DMS79 treated with DMSO at 0.1 percent for 48 hours (cell line): ENCODE measurements at places on chromosomes 1 and 21.

DNA sequence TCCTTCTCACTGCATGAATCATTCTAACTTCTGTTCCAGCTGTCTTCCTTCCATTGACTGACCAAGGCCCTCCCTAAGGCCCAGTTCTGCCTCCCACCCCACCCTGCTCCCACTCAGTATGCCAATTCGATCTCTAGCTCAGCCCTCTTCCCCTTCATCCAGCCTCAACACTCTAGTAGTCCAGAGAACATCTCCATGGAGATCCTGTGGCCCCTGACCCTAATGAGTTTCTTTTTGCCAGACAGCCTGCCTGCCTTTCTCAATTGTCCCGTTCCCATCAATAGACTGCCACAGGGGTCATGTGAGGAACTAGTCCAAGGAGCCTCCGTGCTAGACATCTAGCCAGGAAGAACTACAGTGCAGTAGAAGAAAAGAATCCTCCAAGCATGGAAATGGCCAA lies 26.4 kb downstream of the RRAGC start:
- no peak for DNase-seq

GRCh38 chr1:67429011-67429527 lies 1.1 kb downstream of the SERBP1 start:
- peak; percentile 15 for DNase-seq

- peak; percentile 94 for DNase-seq
Observed at GRCh38 chr1:2189459-2190425, 4.8 kb downstream of the FAAP20 start.

- no peak for DNase-seq
Observed at GRCh38 chr1:205669341-205670149, 10.8 kb downstream of the SLC45A3 start.

DNA sequence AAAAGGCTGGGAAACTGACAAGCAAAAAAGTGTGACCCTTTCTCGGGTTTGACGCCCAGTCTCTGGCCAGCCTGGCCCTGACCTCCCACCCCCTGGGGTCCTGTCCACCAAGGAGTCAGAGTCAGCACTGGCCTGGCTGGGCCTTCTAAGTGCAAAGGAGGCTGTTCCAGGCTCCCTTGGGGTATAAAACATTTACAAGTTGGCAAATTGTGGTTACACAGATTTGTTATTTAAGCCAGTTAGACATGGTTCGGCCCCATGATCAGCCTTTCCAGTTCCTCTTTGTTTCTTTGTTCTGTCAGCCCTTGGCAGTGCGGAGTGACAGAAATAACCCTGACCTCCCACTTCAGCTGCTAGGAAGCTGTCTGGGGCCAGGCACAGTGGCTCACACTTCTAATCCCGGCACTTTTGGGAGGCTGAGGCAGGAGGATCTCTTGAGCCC lies 161.6 kb upstream of the RAB4A start:
- DNase-seq: no peak

GRCh38 chr1:174297351-174297750 lies 138.0 kb downstream of the RABGAP1L start:
- DNase-seq: no peak

- DNase-seq: no peak
Observed at GRCh38 chr1:61254634-61255357, 172.4 kb downstream of the NFIA start.

DNA sequence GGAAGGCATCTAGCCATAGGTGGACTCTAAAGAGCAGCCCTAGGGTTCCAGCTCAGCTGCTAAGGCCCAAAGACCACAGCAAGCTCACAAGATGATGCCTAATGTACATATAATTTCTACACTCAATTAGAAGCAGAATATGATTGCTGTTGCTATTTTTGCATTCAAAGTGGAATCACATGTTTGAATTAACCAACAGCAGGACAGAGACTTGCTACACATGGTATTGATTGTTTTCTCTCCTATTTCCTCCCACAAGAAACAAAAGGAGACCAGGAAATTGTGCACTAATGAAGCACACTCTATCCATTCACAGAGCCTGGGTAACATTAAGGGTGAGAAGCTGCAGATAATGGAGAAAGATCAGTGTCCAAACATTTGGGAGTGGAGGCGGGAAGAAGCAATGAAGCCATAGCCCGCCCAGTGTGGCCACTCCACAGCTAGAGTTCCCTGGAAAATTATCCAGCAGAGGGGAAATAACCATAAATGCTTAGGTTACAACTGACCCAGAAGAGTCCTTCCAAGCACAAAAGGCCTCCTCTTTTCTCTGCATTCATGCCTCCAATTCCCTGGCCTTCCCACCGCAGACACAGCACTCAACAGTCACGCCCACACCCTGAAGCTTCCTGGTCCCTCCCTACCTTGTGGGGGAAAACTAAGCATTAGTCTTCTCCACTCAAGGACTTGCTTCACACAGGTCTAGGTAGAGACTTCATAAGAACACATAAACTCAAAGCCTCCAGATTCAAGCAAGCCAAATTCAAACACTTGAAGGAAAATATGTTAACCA lies 7.5 kb downstream of the CNN3 start:
- DNase-seq: peak; percentile 68

DNA sequence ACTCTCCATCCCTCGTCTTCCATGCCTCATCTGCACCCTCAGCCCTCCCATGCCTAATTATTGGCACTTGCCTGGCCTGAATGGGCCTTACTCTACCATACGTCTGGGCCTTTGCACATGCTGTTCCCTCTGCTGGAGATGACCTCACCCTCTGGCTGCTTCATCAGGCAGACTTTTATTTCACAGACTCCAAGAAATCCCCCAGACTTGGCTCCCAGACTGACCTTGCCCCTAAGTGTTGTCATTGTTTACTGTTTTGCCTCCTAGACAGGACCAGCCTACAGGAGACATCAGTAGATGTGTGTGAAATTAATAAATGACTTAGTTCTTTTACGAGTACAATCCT lies 5.2 kb upstream of the AHDC1 start:
- no peak for DNase-seq

DNA sequence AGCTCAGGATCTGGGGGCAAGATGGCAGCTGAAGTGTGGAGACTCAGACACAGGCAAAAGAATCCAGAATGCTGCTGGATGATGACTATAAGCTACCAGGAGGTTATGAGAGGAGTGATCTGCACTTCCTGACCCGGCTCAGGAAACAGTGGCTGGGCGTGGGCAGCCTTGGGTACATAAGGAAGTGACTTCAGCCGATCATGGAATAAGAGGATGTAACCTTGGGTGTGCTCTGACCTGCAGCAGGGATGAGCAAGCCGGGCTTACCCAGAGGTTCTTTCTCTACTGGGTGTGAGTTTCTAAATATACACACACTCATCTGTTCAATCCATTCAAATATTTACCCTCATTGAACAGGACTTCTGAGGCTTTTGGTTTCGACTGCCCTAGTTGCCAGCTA lies 62.7 kb downstream of the CD34 start:
- no peak for DNase-seq

GRCh38 chr1:118900643-118901440 lies 87.3 kb downstream of the TBX15 start:
- DNase-seq: no peak

DNA sequence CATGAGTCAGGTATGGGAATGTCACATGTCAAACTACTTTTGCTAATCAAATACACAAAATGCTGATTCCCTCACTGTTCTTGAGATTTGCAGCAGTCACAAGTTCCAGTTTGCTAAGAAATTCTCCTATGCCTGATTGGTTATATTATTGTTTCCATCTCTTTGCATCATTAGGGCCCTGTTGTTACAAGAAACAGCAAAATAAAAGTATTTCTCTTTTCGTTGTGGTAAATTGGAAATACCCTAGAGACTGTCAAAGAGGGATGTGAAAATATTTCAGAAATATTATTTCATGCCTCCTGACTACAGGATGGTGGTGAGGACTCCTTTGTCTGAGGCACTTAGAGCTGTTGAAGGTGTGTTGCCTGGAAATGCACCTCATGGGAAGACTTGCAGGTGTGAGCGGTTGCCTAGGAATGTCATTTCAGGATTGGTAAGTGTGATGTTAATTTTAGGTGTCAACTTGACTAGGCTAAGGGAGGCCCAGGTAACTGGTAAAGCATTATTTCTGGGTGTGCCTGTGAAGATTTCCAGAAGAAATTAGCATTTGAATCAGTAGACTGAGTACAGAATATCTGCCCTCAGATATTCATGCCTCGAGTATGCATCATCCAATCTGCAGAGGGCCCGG lies 117.4 kb downstream of the ROR1 start:
- no peak for DNase-seq

GRCh38 chr21:44337449-44337848 lies 1.7 kb downstream of the CFAP410 start:
- no peak for DNase-seq
